Activated B cell treated with CpG ODN at 0.5 μM for 24 hours (primary cell): ENCODE measurements at places on chromosomes 6 and 20. TPM values are rescaled to one million over a fixed set of nuclear protein-coding genes. Genes with fewer than 3 reads are reported as not detected.

DNA sequence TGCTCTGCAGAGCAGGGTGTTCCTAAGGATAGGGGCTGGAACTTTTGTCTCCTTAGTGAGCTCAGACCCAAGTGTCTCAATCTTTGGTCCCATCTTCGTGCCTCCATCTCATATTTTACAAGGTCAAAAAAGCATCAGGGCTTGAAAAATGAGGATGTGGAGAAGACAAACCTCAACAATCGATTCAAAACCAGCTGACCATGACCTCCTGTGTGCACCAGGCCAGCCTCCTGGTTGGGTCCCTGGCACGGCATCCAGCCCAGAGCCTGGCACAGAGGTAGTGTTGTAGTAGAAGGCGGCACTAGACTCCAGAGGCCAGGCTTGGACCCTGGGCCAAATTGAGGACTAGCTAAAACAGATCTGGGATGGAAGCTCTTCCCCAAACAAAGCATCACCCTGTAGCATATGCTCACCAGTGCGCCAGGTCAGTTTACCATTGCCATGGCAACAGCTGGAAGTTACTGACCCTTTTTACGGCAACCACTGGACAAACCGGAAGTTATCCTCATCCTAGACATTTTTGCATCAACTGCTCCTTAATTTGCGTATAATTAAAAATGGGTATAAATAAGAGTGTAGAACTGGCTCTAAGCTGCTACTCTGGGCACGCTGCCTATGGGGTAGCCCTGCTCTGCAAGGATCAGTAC lies 69.3 kb upstream of the BLCAP start:
- no peak overlapping the region for H3K4me3 ChIP-seq
- H3K36me3 ChIP-seq, result no peaks in the 10 kb centered on the region
- H3K27ac ChIP-seq, result no peak overlapping the region
- DNase-seq, result no peak

GRCh38 chr20:9739991-9740390 lies 98.9 kb downstream of the PAK5 start:
- no peak overlapping the region for H3K4me3 ChIP-seq
- no peaks in the 10 kb centered on the region for H3K27me3 ChIP-seq
- H3K36me3 ChIP-seq, result no peaks in the 10 kb centered on the region
- no peak overlapping the region for H3K27ac ChIP-seq

GRCh38 chr6:109702791-109703190 lies 11.7 kb downstream of the FIG4 start:
- H3K4me1 ChIP-seq, result peaks cover 41% of the 10 kb centered on the region
- peaks cover 8% of the 10 kb centered on the region for H3K36me3 ChIP-seq
- no peak overlapping the region for H3K27ac ChIP-seq
- H3K4me3 ChIP-seq, result no peak overlapping the region

The CRISP2 gene
- total RNA-seq, result not detected in 2 replicates

The WFDC5 gene
- not detected in 2 replicates for total RNA-seq

GRCh38 chr20:39778431-39778830 lies 816.3 kb downstream of the DHX35 start:
- DNase-seq, result no peak
- H3K27me3 ChIP-seq, result no peaks in the 10 kb centered on the region
- no peaks in the 10 kb centered on the region for H3K36me3 ChIP-seq

DNA sequence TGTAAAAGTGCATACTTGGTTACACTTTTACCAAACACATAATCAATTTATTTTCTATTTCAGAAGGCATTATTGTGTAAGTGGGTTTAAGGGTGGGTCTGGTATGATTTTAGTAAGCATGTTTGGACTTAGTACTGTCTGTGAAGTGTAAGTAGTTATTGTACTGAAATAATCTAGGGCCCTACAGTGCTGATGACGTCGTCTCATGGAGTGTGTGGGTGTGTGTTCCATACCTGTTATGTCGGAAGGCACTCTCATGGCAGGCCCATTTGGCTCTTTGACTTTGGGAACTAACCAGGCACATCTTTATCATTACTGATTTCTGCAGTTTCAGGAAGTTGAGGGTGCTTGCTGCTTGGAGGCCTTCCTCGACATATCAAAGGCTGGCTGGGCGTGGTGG lies 155.1 kb downstream of the SASH1 start:
- no peaks in the 10 kb centered on the region for H3K4me1 ChIP-seq
- H3K36me3 ChIP-seq, result no peaks in the 10 kb centered on the region
- no peak overlapping the region for H3K27ac ChIP-seq
- H3K27me3 ChIP-seq, result peaks cover 8% of the 10 kb centered on the region
- no peak overlapping the region for H3K4me3 ChIP-seq
- DNase-seq, result no peak

The PRR18 gene
- 0.10 TPM in 1 of 2 replicates, not detected in the other for total RNA-seq

- peaks cover 4% of the 10 kb centered on the region for H3K36me3 ChIP-seq
- no peaks in the 10 kb centered on the region for H3K27me3 ChIP-seq
- DNase-seq, result no peak
- no peak overlapping the region for H3K4me3 ChIP-seq
- peak overlapping the region; percentile 57 for H3K27ac ChIP-seq
- H3K4me1 ChIP-seq, result peaks cover 31% of the 10 kb centered on the region
Measured at GRCh38 chr6:5670811-5671561, 335.7 kb downstream of the NRN1 start.

DNA sequence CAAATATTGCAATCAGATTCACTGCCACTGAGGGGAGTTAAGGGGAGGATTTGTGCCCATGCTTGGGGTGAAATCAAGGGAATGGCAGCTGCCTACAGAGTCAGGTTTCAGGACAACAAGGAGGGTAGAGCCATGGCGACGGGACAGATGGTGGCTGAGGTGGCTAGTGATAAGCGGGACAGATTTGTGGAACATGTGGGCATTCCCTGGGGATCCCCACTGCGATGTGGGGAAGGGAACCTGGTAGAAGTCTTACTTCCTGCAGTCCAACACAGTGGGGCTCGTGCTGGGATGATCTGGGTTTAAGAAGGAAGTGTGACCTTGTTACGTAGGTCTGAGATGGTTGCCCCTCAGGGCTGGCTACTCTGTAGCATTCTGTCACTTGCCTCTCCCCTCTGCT lies 292.0 kb upstream of the JARID2 start:
- no peak for DNase-seq
- no peak overlapping the region for H3K27ac ChIP-seq
- no peaks in the 10 kb centered on the region for H3K36me3 ChIP-seq

DNA sequence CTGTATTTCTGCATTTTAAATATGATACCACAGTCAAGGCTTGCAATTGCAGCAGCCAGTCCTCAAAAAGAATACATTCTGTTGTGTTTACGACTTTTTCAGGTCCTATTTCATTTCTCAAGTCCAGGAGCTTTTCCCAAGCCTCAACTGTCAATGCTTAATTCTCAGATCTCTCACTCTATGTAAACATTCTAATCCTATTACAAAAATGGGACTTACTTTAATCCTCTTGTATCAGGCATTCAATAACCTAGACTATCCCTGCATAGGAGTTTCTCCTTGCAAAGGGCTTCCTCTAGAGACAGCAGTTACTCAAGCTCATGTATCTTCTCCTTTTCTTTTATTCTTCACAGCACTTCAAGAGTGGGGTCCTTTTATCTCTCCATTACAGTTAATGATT lies 1293.0 kb downstream of the GRIK2 start:
- H3K27me3 ChIP-seq, result no peaks in the 10 kb centered on the region
- no peaks in the 10 kb centered on the region for H3K4me1 ChIP-seq
- H3K27ac ChIP-seq, result no peak overlapping the region
- DNase-seq, result no peak
- no peak overlapping the region for H3K4me3 ChIP-seq

The SNAP25 gene
- not detected in 2 replicates for total RNA-seq

DNA sequence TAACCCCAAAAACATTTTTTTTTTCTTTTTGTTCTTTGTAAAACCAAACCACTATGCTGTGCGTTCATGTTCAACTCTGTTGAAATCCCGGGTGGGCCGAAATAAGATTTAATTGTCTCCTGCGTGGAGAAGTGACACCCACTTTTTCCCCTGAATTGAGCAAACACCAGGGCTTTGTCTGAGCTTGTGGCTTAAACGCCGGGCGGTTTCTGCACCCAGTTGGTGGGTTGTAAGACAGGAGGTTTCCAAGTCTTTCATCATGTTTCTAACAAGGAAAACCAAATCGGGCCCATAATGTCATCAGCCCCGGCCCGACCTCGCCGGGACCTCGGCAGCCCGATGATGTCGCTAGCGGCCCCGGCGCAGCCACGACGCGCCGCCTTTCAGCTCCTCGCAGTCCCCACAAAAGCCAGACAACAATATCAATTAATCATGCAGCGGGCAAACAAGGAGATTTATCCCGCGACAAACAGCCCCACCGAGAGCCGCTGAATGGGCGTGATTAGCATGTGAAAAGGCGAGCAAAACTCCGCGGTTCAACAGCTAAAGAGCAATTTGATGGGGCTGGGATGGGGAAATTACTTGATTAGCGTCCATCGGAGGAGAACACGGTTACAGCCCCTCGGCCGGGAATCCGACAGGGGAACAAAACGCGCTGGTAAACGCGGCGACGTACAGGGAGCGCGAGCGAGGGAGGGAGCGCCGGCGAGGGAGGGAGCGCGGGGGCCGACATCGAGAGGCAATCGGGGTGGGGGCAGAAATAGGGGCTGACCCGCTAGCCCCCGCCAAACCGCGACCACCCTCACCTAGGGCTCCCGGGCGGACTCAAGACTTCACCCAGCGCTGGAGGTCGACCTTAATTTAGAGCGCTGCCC lies 5.3 kb downstream of the LINC00237 start:
- no peaks in the 10 kb centered on the region for H3K36me3 ChIP-seq
- H3K27ac ChIP-seq, result peak overlapping the region; percentile 83
- DNase-seq, result no peak
- H3K27me3 ChIP-seq, result peaks cover 68% of the 10 kb centered on the region

DNA sequence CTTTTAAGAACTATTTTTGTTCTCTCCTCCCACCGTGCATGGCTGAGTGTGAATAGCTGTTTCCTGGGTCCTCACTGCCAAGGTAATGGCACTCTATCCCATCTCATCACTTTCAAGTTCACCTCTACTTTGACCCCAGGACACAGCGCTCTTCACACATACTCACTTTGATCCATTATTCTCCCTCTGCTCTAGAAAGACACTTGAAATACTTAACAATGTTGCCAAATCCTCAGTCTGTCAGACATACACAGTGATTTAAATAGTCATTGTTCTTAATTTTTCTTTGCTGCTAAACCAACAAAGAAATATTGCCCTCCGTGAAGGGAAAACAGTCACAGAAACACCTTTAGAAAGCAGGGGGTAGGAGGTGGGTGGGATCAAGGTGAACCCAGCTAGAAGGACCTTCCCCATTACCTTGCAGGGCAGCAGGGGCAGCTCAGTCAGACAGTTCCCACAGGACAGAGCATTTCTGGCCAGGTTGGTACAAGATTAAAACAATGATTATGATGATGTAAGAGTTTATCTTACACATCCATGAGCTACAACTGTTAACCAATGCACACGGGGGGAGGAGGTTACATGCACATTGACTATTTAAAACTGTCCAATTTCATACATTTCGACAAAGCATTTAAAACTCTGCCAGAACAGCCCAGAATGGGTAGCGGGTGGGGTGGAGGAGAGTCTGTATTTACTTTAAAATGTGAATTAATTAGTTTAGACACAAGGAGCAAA lies 2.4 kb downstream of the SLC22A23 start:
- peaks cover 10% of the 10 kb centered on the region for H3K4me1 ChIP-seq
- no peak for DNase-seq
- no peak overlapping the region for H3K27ac ChIP-seq
- H3K27me3 ChIP-seq, result peaks cover 25% of the 10 kb centered on the region

The TCP11 gene
- total RNA-seq, result not detected in 2 replicates

The FLRT3 gene
- not detected in 2 replicates for total RNA-seq

GRCh38 chr6:68313911-68314310 lies 321.2 kb upstream of the ADGRB3 start:
- H3K36me3 ChIP-seq, result no peaks in the 10 kb centered on the region
- H3K27me3 ChIP-seq, result no peaks in the 10 kb centered on the region
- H3K4me1 ChIP-seq, result no peaks in the 10 kb centered on the region
- H3K27ac ChIP-seq, result no peak overlapping the region

The ZSCAN12 gene
- total RNA-seq, result 12.8 and 13.0 TPM in 2 replicates
